ENCODE measurements at places on chromosomes 2 and 18. TPM values are rescaled to one million over a fixed set of nuclear protein-coding genes. Genes with fewer than 3 reads are reported as not detected.

Gene SCN2A
- 2.7 TPM for polyA plus RNA-seq

DNA sequence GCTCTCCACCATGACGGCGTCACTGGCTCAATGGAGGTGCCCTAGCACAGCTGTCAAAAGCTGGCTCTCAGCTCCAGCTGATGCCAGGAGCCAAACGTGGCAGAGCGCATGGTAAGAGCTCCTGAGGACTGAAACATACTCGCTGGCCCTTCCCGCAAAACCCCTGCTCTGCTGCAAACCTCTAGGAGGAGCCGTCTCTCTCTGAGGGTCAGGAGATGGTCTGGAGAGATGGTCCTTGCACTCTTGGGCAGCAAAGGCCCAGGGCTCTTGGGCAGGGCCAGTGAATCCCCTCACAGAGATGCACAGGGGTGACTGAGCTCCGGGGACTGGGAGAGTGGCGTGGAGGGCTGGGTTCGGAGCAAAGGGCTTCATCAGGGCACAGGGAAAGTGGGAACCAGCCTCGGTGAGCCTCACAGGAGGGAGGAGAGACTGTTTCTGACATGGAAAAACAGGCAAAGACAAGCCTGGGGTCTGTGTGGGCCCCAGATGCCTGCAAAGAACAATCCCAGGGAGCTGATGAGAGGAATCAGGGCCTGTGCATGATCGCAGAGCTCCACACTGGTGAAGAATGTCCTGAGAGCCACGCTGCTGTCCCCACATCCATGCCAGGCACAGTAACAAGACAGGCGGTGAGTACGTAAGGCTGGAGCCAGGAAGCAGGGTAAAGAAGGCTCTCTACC lies 17.2 kb downstream of the SNORC start:
- DNase-seq, result no peak

- DNase-seq, result no peak
Measured at GRCh38 chr18:49628881-49629795, 67.3 kb downstream of the LIPG start.

Gene ANKRD62
- 0.10 TPM for polyA plus RNA-seq

DNA sequence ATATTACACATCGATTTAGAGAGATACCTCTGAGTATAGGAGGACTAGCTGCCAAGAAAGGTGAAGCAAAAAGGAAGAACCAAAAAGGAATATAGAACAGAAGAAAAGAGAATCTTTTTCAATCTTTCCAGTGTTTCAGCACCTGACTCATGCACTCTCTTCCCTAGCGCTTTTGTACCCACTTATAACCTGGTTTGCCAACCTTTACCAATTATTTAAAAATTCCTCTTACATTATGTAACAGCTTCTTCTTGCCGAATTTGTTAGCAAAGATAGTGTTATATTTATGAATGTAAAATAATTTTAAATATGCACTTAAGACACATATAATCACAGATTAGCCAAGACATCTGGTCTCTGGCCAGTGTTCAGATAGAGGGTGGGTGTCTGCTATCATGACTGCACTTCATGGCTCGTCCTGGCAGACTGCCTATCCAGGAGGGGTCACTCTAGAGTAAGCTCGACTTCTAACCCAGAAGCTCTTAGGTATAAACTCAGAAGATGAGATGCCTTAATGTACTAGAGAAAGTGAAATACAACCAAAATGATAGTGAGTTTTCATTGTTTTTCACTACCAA lies 122.9 kb downstream of the ATAD2B start:
- DNase-seq, result no peak

- no peak for DNase-seq
Measured at GRCh38 chr2:157231476-157231875, 26.0 kb upstream of the GALNT5 start.

DNA sequence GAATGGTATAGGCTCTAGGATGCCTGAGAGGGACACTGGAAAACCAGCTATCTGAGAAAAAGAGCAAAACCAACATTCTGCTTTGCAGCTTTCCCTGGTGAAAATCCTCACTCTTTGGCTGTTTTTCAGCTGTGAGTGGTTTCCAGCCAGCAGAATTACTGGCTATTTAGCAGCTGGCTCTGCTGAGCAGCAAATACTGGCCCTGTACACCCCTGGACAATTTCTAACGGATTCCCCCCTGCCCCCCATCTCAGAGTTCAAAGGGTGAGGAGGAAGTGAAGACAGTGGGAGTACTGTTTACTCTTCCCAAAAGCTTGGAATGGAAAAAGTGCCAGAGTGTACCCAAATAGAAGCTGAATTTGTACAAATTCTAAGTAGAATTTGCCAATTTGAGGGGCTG lies 26.1 kb upstream of the IMP4 start:
- no peak for DNase-seq

DNA sequence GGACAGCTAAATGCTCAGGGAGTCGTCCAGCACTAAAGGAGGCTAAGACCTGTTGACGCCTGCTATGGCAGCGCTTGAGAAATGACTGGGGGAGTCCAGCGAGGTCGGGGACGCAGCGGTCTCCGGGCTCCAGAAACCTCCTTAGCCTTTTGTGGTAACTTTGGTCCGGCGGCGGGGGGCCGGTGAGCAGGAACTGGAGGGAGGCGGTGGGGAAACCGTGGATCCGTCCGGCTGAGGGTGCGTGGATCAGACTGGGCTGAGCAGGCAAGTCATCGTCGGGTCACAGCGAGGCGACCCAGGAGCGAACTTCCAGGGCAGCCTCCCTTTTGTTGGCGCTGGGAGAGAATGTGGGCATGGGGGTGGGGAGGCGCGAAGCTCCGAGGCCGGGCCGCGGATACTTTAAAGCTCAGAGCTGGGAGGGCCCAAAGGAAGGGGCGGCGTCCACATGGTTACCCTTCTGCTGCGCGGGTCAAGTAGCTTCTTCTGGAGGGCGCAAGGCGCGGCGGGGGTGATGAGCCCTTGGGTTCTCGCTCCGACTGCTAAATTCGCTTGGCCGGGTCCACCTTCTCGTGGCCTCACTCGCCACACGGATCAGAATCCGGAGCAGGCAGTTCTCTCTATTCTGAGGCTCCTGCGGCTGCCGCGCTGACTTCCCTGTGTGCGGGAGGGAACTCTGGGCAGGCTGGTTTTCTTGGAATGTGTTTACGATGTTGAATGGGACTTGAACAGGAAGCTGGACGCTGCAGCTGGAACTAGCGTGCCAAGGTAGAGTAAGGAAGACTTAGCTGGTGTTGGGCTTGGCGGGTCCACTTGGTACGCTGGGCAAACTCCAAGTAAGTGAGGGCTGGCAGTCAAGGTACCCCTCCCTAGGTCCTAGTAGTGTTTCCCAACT lies 920 bp downstream of the GULP1 start:
- peak; percentile 64 for DNase-seq

DNA sequence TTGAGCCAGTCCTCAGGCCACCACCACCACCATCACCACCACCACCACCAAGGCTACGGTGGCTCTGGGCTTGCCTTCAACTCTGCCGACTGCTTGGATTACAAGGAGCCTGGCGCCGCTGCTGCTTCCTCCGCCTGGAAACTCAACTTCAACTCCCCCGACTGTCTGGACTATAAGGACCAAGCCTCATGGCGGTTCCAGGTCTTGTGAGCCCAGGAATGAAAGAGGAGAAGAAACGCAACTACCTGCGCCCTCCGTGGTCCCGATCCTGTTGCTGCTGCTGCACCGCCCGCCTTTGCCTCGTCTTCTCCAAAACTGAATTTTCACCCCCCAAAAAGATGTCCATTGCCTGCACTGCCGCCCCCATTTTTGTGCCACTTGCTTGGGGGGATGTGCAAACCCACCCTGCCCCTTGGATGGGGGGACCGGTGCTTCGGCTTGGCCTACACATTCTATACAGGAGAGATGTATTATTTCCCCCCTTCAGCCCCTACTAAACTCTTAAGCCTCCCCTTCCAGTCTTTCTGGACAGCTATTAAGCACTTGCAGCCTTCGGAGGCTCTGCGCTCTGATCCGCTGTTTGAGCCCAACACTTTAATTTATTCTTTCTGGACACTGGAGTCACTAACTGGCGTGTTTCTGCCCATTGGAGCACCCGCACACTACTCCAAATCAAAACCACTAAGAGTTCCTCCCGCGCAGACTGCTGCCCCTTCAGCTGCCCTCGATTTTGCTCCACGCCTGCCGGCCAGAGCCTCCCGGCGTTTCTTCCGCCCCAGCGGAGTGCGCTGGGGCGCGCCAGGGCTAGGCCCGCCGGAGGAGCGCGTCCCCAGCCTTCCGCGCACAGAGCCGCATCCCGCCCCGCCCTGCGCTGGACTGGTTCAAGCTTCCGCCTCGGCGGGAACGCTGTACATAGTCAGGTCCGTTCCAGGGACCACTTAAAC lies 5.7 kb downstream of the OTX1 start:
- no peak for DNase-seq

Gene CFAP53
- polyA plus RNA-seq, result 4.2 TPM

- no peak for DNase-seq
Measured at GRCh38 chr2:146077156-146077555, 1557.2 kb upstream of the ZEB2 start.

DNA sequence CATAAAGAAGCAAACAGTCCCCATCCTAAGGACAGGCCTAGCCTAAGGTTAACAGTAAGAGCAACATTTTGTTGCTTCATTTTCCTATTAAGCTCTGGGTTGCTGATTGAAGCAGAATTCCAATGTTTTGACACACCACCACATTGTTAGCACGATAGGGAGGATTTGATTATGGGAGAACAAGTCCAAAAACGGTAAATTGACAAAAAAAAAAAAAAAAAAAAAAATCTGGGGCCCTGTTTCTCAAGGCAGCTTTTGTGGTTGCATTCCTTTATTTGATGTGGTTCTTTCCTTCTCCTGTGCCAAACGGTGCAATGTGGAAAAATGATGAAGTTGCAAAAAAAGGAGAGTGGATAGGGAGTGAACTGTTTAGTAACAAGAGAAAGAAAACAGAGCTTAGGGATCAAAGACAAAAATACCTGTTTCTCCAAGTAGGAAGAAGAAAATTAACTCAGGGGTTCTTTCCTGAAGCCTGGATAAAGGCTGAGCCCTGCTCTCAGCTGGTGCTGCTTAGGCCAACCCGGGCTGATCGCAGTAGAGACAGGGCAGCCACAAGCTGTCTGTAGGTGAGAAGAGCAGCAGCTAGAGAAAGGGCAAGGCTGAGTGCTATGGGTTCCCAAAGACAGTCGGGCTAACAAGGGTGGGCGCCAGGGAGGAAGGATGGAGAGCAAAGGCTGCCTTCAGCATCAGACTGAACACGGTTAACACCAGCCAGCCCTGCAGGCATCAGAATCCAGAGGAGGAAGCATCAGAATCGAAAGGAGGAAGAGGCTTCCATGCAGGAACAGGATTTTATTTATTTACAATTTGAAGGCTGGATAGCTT lies 167.8 kb upstream of the FOSL2 start:
- DNase-seq, result no peak

DNA sequence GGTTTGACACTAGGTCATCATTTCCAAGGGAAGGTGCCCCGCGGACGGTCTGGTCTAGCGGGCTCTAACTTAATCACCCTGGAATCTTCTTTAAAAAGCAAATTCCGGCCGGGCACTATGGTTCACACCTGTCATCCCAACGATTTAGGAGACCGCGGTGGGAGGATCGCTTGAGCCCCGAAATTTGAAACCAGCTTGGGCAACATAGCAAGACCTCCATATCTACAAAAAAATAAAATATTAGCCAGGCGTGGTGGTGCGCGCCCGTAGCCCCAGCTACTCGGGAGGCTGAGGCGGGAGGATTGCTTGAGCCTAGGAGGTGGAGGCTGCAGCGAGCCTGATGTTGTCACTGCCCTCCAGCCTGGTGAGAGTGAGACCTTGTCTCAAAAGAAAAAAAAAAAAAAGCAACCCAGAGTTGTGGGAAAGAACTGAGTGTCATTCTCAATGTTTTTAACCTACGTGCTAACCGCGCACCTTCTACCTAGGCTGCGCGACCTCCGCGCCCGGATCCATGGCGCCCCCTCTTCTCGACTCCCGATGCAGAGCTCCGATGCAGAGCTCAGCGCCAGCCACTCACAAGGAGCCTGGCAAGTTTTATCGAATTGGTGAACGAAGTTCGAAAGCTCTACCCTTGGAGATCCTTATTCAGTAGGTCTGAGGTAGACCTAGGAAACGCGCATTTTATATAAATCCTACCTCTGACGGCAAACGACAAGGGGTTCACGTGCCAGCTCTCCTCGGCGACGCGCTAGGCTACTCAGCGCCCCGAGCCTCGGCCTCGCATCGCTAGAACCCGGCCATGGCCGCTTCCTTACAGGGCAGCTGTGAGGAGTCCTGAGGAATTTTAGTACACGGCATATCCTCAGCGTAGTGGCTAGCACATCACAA lies 888 bp upstream of the TWSG1 start:
- no peak for DNase-seq

Gene SRD5A2
- 0.13 TPM for polyA plus RNA-seq

- no peak for DNase-seq
Measured at GRCh38 chr18:12369211-12369610, 7.8 kb downstream of the AFG3L2 start.

GRCh38 chr18:61651145-61651879 lies 241.5 kb downstream of the RNF152 start:
- DNase-seq, result no peak

DNA sequence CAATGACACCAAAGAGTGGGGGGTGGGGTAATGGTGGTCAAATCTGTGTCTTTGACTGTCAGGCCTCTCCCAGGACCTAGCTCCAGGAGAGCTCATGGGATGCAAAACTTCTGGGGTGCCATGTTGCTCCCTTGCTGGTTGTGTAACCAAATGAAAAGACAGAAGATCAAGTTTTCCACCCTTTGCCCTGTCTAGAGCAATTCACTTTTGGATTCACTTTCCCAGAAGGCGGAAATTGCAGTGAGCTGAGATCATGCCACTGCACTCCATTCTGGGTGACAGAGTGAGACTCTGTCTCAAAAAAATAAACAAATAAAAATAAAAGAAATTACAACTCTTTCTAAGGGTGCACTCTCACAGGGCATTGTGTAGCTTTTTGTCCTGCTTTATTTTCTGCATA lies 34.9 kb upstream of the PLA2R1 start:
- no peak for DNase-seq

DNA sequence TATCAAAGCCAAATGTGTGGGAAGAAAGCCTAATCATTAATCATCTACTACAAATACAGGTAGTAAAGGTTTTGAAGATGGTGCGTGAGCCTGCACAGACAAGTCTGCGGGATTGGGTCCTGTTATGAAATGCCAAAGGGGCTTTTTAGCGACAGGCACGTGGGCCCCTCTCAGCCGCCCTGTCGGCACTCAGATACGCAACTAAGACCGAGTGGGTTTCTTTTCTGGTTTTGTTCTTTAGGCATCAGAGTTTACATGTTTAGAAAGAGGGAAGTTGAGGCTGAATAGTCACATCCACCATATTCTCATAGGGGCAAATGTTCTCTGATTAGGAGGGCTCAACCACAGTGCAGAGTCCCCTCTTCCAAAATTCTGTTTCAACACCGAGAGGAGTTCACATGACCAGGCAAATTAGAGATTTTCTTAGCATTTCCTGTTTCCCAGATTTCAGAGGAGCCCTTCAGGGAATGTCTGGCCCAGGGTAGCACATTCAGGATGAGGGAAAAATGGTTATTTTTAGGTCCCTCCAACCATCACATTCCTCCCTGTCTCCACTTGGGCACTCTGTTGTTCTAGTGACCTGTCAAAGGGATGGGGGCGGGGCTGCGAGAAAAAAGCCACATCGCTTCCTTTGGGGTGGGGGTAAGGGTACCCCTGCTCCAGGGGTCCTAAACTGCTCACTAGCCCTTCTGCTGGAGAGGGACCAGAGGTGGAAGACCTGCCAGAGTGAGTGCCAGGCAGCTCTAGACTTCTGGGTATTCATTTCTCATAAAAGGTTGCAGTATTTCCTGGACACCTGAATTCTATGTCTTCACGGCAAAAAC lies 159.2 kb downstream of the BCL2 start:
- DNase-seq, result no peak

Gene KIF1A
- 11.1 TPM for polyA plus RNA-seq

Gene DSG4
- not detected for polyA plus RNA-seq
